ENCODE measurements at places on chromosomes 1 and 21.

DNA sequence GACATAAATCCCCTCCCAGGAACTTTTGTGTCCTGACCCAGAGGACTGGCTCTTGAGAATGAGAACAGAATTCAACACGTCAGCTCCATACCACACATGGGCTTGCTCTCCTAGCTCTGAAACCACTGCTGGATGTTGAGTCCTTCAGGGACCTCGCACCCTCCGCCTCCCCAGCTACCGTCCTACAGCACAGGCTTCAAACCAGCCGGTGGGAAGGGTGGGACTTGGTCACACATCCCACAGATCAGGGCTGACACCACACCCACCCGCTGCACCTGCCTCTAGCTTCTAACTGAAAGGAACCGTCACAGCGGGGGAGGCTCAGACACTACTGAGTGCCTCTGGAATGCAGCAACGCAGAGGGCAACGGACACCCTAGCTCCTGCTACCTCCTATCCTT lies 24.0 kb downstream of the MRAP start:
- no peak for DNase-seq

DNA sequence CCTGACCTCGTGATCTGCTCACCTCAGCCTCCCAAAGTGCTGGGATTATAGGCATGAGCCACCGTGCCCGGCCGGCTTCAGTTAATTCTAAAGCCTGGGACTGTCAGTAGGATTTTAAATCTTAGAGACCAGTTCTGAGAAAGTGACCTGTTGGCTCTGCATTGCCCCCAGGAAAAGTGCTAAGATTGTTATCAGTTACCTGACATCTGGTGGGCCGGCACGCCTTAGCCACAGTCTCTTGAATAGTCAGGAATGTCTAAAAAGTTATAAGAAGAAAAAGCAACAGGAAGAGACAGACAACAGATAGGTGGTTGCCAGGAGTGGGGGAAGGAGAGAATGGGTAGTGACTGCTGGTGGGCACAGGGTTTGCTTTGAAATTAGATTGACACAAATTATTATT lies 35.1 kb downstream of the RABGAP1L start:
- no peak for DNase-seq

DNA sequence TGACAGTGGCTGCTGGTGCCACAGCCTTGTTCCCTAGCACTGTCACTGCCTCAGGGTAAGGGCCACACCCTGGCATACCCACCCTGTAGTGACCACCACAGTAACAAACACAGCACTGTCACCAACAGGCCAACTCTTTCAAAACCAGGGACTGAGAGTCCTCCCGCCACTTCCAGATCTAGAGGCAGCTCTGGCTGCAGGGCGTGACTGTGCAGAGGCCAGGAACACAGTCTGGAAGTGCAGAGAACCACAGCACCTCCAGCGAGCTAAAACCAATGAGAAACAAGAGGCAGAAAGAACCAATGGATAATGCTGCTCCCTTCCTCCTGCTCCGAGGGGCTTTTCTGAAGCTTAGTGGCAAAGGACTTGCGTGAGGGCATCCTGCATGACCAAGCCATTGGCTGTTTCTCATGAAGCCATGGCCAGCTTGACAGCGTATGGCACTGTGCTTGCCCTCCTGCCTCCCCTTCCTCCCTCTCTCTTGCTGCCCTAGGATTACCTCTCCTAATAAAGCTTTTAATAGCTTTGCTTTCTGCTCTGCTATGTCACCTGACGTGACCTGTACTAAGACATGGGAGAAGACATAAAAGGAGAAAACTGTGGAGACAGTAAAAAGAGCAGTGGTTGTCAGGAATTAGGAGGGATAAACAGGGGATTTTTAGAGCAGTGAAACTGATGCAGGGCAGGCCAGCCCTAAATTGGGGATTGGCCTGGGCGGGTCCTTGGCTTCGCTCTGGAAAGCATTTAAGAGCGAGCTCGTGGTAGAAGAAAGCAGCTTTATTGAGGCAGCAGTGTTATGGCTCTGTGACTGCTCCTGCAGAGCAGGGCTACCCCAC lies 7.2 kb downstream of the PARP1 start:
- no peak for DNase-seq

GRCh38 chr21:42003051-42003461 lies 7.1 kb downstream of the ZBTB21 start:
- DNase-seq, result no peak

DNA sequence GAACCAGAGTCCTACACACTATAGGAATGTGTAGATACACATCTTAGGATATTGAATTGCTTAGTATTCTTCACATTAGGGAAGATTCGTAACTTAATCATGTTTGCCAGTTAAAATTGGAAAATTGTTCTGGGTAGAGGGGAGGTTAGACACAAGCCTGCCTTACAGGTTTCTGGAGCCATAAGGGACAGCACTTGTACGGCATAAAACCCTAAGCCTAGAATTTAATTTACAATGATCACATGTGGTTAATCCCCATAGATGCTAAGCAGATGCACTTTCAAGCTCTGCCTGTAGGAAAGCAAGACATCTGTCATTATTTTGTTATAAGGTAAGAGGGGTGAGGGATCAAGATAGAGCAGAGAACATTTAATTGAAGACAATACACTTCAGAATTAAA lies 820.7 kb downstream of the NCAM2 start:
- no peak for DNase-seq

- no peak for DNase-seq
These were observed 135.2 kb downstream of the NPHP4 start for GRCh38 chr1:5857011-5857410.

GRCh38 chr1:98388441-98388840 lies 273.1 kb upstream of the SNX7 start:
- no peak for DNase-seq

DNA sequence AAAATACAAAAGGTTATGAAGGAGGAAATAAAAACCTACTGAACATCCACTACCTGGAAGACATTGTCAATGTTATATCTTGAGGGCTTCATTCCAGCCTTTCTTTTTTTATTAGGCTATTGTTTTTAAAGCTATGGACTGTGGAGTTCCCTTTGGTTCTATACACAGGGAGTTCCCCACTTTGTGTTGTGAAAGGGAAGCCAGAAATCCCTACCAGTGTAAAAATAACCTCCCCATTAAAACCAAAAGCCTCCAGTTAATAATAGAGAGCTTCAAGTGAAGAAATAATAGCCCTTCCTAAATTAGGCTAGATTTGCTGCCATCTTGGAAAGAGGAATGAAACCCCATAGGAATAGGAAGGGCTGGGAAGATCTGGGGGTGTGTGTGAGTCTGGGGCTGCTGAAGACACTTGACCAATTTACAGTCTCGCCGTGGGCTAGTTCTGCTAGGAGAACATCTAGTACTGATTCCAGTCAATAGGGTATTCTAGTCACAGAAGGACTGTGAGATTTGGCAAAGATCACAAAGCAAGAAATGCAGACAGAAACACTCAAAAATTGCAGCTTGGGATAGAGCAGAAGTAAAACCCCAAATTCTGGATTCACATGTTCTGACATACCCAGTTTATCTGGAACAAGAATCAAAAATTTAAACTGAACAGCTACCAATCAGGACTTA lies 32.4 kb upstream of the PTGFRN start:
- no peak for DNase-seq

- no peak for DNase-seq
These were observed 24.6 kb upstream of the DDOST start for GRCh38 chr1:20685741-20686140.

DNA sequence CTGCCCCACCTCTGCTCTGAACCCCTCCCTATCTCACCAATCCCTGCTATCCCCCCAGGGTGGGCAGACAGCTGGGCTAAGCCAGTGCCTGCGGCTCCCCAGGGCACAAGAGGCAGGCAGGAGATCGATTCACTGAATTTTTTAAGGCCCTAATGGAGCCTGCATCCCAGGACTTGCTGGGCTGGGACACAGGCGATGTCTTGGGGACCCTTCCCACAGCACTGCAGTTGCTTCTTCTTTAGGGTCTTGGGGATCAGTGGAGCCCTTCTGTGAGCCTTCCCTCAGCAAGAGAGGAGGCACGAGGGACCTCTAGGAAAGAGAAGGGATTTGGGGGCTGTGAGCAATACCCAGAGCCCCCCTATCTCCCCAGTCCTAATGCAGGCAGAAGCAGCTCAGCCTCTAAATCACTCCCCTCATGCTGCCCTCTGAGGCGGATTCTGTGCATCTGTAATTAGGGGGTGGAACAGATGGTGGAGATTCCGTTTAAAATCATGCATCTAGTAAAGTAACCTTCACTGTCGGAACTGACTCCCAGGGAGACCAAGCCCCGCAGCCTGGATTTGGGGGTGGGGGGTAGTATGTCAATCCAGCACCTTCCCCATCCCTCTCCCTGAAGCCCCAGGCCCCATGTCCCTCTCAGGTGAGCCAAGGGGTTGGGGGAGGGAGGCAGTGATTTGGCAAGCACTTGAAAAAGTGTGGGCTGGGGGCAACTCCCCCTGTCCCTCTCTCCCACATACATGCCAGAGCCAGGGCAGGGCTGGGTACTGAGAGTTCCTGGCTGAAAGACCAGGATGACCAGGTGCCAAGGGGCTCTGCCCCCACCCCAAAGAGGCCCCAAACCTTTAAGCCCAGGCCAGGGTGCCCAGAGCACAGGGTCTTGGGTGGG lies 10.0 kb downstream of the AHDC1 start:
- no peak for DNase-seq

- no peak for DNase-seq
These were observed 111.4 kb upstream of the ZNF644 start for GRCh38 chr1:91133248-91133647.

DNA sequence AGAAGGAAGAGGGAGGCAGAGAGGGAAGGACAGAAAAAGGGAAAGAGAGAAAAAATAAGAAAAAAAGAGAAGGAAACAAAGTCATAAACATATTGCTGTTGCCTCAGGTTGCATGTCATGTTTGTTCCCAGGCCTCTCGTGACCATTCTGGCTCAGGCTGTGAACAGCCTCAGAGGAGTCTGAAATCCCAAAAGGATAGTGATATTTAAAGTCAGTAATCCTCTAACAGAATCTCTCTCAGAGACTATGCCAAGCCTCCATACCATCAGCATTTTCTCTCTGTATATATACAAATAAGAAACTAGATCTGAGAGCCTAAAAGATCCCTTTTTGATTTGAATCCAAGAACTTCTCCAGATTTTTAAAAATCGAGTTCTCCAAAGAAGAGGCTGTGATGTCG lies 35.2 kb downstream of the GORAB start:
- no peak for DNase-seq

DNA sequence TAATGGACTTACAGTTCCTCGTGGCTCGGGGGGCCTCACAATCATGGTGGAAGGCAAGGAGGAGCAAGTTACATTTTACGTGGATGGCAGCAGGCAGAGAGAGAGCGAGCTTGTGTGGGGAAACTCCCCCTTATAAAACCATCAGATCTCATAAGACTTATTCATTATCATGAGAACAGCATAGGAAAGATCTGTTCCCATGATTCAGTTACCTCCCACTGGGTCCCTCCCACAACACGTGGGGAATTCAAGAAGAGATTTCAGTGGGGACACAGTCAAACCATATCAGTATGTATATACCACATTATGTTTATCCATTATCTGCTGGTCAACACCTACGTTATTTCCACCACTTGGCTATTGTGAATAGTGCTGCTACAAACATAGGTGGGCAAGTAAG lies 352.3 kb upstream of the B3GALT2 start:
- no peak for DNase-seq

DNA sequence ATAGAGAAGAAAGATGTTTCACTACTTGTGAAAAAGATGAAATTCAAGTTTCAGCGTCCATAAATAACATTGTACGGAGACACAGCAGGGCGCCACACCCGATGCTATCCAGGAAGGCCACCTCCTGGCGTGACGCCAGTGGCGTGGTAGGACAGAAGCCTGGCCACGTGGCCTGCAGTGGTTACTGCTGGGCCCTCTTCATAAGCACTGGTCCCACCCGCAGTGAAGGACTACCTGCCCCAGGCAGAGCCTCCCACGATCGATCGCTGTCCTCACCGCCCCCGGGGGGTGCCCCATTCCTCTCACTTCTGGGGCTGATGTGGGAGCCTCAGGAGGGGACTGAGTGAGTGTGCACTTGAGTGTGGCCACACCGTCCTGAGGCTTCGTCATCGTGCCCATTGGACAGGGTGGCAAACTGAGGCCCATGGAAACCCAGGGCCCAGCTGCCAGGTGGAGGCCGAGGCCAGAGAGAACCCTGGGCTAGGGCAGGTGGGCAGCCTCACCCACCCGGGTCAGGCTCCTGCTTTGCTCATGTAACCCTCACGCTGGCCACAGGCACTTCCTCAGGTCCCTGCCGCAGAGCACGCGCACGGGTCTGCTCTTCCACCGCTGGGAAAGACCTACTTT lies 11.7 kb upstream of the HES5 start:
- DNase-seq, result no peak

DNA sequence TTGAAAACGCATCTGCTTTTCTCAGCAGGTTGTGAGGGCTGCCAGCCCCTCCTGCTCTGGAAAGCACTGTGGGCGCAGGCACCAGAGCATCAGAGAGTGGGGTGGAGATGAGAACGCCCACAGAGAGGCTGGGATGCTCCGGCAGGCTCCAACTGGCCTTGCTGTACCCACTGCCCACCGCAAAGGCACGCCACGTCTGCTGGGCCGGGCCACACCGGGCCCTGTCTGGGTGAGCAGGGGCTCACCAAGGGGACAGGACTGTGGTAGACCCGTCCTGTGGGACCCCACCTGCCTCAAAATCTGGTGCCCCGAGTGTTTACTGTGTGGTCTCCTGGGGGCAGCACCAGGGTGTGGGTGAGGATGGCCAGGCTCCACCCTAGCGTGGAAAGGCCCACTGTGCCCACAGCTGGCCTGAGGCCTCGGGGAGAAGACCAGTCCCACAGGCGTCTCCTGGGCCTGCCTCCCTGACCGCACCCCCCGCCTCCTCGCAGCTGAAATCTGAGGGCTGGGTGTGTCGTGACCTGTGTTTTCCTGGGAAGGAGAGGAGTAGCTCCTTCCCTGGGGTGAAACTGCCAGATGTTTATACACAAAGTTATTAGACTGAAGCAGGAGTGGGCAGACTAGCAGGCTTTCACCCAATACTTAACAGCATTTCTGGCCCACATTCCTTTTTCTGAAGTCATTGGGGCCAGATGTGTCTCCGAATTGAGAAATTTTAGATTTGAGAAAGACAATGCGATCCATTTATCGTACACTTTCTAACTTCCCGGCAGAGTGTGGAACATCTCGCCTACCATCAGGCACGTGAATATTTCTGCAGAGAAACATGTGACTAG lies 53.8 kb downstream of the STUM start:
- DNase-seq, result peak; percentile 59

DNA sequence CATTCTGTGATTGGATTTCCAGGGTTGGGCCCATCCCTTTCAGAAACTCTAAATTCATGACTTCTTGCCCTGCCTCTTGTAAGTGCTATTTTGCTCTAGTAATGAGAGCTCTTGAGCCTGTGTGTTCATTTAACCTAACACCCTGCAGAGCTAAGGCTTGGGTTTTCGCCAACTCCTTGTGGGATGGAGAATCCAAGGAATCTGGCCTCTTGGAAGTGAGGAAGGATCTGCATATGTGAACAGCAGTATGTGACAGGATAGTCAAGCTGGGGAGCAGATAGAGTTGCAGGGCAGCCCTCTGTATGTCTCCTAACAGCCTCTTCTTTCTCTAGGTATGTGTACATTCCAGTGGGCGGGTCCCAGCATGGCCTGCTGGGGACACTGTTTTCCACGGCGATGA lies 258.9 kb downstream of the HHAT start:
- DNase-seq, result no peak

- DNase-seq, result no peak
These were observed 10.2 kb upstream of the RBM8A start for GRCh38 chr1:145937436-145937835.

- DNase-seq, result no peak
These were observed 194.0 kb upstream of the SAMSN1 start for GRCh38 chr21:14740116-14740515.
